ENCODE measurements at places on chromosomes 6 and 20. TPM values are rescaled to one million over a fixed set of nuclear protein-coding genes. Genes with fewer than 3 reads are reported as not detected.

Gene TBX18
- total RNA-seq = 4.6 TPM

Gene HLA-DQB2
- 2.9 TPM for total RNA-seq

Gene RAB22A
- total RNA-seq = 9.8 TPM

Gene C6orf141
- total RNA-seq = 0.38 TPM

Gene CSTF1
- total RNA-seq = 15.3 TPM

Gene PTK7
- total RNA-seq = 2.7 TPM

Gene BTN1A1
- not detected for total RNA-seq

Gene TSHZ2
- 7.5 TPM for total RNA-seq

Gene PTGIS
- total RNA-seq = 37.6 TPM

Gene LRRC1
- total RNA-seq = 6.4 TPM

Gene CD24
- total RNA-seq = 0.78 TPM

Data from cardiac septum (tissue), 1 donor.